ENCODE measurements at places on chromosomes 3 and 15.
A peak's percentile ranks its signal among the peaks of the same experiment; 100 is the strongest.

- no peak for DNase-seq
These were observed 2.7 kb upstream of the MNS1 start for GRCh38 chr15:56467616-56468015.

DNA sequence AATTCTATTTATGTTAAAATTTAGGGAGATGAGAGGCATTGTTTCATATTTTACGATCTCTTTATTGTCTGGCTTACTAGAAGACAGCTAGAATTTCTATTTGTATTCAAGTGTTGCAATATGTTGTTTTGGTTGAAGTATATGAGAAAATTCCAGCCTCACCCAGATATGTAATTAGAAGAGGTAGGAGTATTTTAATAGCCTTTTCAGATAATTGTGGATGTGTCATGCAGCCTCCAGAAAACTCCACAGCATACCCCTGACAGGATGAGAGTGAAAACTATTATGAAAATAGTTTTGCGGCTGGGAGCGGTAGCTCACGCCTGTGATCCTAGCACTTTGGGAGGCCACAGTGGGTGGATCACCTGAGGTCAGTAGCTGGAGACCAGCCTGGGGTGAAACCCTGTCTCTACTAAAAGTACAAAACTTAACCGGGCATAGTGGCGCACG lies 21.5 kb upstream of the USP3 start:
- no peak for DNase-seq

- DNase-seq: no peak
These were observed 189.8 kb downstream of the SLCO3A1 start for GRCh38 chr15:92043283-92043682.

GRCh38 chr3:189977174-189977573 lies 143.5 kb downstream of the P3H2 start:
- DNase-seq: no peak

DNA sequence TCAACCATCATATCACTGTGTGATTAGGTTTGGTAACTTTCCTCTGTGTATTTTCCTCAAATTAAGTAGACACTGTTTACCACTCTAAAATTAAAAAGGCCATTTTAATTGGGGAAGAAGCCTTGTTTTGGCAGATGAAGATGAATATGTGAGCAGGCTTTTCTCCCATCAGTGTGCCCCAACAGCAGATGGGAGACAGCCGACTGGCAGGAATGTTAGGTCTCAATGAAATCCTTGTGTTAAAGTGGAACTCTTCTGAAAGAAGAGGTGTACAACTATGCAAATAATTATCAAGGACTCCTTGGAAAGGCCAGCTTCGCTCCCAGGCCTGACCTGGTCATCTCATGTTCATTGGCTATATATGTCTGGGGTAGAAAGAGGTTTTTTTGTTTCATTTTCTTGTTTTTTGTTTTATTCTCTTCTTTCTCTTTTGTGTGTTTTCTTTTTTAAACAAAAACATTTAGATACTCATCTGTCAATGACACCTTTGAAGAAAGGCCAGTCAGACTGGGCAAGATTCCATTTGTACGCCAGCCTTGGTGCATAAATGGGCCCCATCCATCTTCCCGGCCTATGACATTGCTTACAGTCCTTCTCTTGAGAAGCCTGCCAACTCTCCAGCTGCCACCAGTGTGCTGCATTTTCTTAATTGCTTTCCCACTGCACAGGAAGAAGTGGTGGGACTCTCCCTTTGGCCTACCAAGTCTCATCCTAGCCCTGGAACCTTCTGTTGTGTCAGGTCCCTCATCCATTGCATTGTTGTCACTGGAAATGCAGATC lies 25.8 kb downstream of the LRTM1 start:
- no peak for DNase-seq

GRCh38 chr3:42539871-42540714 lies 37.6 kb downstream of the VIPR1 start:
- DNase-seq: peak; percentile 1

GRCh38 chr3:188589071-188589470 lies 435.1 kb downstream of the LPP start:
- DNase-seq: no peak

GRCh38 chr3:43071313-43071893 lies 34.5 kb downstream of the POMGNT2 start:
- no peak for DNase-seq

DNA sequence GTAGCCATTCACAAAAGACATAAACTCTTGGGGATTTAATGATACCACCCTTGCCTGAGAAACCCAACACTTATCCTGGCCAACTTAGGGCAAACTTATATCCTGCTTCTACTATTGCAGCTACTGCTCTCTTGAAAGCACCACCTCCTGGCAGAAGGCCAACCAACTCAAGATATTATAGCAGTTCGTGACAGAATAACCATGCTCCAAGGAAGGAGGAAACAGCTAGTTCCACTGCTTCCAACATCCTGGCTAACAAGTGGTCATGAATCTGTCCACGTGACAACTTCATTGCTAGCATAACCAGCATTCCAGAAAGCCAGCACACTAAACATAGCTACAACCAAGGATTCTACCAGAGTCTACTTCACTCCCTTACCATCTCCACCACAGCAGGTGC lies 1037.5 kb downstream of the TBL1XR1 start:
- DNase-seq: no peak

- no peak for DNase-seq
These were observed 16.5 kb downstream of the LMCD1 start for GRCh38 chr3:8518138-8518537.

- DNase-seq: peak; percentile 19
These were observed 179.0 kb upstream of the PFN2 start for GRCh38 chr3:150149651-150150051.

DNA sequence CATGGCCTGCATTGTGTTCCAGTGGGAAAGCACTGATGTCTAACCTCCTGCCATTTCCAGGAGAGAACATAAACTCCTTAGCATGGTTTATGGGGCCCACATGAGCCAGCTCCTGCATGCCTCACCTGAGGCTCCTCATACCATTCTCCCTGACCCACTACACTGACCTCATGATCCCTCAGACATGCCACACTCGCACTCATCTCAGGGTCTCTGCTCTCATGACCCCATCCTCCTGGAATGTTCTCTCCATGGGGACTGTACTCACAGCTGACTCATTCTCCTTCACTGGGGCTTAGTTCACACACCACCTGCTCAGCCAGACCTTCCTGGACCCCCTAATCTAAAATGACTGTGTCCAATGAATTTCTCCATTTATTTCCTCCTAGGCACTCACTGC lies 4.0 kb upstream of the LMCD1 start:
- DNase-seq: no peak

DNA sequence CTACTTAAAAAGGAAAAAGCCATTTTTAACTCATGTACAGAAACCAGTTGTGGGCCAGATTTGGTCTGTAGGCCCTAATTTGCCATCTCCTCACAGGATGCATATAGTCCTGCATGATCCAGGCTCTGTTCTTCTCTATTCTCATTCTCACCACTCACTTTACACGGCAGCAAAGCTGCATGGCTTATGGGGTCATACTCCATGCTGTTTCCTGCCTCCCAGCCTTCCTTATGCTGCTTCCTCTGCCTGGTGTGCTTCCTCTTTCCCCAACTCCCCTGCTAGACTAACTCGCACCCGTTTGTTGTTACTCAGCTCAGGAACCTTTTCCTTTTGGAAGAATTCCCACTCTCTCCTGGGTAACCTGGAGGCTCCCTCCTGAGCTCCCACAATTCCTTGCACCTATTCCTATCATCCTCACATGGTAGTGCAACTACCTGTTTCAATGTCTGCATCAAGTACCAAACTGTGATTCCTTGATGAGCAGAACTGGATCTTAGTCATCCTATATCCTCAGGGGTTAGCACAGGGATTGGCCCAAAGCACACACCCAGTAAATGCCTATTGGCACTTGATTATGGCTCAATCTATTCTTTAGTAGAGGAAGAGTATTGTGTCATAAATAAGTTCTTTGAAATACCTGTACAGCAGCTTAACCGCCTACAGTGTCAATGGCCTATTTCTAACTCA lies 172.1 kb upstream of the MITF start:
- no peak for DNase-seq

GRCh38 chr3:183812761-183813445 lies 12.5 kb downstream of the MAP6D1 start:
- peak; percentile 22 for DNase-seq

- DNase-seq: no peak
These were observed 16.4 kb upstream of the BOC start for GRCh38 chr3:113194823-113195401.

DNA sequence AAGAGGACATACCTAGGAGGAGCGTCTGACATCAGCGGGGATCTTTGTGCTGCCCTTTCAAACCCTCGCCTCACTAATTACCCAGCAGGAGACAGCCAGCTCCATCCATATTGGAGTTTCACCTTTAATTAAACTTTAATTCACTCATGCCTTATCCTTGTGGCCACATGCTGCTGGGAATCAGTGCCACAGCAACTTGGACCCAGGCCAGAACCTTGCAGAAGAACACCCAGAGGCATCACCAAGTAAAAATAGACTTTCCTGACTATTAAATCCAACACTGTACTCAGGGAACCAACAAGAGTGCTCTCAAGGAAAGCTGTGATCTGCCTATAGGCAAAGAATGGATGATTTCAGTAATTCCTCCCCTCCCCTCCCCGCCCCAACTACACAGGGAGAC lies 23.9 kb downstream of the EIF1B start:
- DNase-seq: peak; percentile 10

GRCh38 chr3:36693670-36694069 lies 70.7 kb downstream of the DCLK3 start:
- no peak for DNase-seq

- DNase-seq: no peak
These were observed 143.4 kb downstream of the ANXA2 start for GRCh38 chr15:60254416-60254815.

DNA sequence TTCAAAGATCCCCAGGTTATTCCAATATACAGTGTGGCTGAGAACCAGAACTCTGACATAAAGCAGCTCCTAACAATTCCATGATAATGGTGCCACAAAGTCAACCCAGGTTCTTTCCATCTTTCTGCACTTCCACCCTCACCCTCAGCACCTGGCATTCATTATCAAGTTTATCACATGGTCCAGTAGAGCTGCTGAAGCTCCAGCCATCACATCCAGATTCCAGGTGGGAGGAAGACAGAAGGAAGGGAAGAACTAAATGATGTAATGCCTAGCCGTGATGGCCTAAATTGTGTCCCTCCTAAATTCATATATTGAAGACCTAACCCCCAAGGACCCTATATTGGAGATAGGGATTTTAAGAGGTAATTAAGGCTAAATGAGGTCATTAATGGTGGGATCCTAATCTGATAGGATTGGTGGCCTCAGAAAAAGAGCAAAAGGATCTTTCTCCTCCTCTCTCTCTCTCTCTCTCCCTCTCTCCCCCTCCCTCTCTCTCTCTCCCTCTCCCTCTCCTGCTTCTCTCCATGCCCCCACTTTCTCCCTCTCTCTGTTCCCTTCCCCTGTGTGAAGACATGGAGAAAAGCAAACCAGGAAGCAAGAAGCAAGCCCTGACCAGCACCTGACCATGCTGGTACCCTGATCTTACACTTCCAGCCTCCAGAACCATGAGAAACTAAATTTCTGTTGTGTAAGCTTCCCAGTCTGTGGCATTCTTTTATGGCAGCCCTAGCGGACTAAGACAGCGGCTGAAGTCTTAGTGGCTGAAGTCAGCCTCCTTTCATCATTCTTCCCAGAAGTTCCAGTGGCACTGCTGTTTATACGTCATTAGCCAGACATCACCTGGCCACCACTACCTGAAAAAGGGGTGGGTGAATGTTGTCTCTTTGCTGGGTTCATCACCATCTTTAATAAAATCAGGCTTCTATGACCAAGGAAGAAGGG lies 369.7 kb upstream of the PROK2 start:
- DNase-seq: no peak

- DNase-seq: no peak
These were observed 74.9 kb upstream of the NR2F2 start for GRCh38 chr15:96255599-96255998.

- DNase-seq: no peak
These were observed 76.2 kb downstream of the PCCB start for GRCh38 chr3:136326316-136326715.

DNA sequence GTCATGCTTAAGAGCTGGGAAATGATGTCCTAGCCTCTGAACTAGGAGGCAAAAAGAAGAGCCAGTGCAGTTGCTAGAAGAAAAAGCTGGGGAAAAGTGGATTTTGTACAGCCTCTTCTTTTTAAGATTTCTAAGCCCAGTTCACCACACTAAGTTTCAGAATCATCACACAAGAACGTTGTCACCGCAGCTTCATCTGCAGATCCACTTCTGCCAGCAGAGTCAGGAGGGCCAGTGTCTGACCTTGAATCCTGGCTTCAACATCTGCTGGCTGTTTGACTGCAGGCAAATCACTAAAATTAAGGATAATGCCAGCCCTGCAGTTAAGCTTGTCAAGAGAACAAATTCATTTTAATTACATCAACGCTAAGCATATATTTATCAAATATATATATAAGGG lies 36.2 kb downstream of the HDC start:
- no peak for DNase-seq

- DNase-seq: no peak
These were observed 32.6 kb upstream of the PCSK6 start for GRCh38 chr15:101522091-101522490.

DNA sequence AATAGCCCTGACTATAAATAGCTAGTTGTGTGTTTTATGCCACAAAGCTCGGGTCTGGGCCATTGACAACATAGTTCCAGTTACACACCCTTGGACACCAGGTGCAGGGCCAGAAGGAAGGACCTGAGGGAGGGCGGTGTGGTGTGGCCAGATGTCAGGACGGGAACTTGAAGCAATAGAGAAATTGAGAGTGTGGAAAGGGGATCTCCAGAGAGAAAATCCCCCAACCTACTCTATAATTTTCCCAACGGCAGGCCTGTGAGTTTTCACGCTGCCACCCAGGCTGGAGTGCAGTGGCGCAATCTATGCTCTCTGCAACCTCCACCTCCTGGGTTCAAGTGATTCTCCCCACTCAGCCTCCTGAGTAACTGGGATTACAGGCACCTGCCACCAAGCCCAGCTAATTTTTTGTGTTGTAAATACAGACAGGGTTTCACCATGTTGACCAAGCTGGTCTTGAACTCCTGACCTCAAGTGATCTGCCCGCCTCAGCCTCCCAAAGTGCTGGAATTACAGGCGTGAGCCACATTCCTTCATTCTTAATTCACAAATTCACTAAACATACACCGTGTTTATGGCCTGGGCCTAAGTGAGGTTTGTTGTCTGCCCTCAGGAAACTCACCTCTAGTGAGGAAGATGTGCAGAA lies 70.8 kb upstream of the KLF13 start:
- no peak for DNase-seq

DNA sequence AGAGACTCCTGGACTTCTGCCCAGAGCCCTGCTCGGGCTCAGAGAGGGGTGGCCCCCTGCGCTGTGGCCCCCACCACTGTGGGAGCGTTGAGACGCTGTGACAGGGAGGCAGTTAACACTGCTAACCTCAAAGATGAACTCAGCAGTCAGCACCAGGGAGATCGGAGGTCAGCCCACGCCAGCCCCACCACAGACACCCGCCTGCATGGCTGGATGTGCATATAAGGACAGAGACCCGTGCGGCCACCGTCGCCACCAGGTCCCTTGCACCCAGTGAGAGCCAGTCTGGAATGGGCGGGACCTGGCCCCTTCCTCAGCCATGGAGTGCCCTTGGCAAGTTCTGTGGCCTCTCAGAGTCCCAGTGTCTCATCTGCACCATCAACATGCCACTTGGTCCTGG lies 48.5 kb upstream of the FURIN start:
- no peak for DNase-seq

- DNase-seq: no peak
These were observed 6.8 kb upstream of the AMOTL2 start for GRCh38 chr3:134381076-134381475.

All from COR-L47 (cell line).